ENCODE measurements at places on chromosomes 13 and 19.

- no peak for DNase-seq
These were observed 16.7 kb upstream of the GALP start for GRCh38 chr19:56159009-56159559.

GRCh38 chr13:25783076-25783475, 268.7 kb downstream of the SHISA2 start:
- DNase-seq: no peak

GRCh38 chr19:5692723-5693194, 2.7 kb downstream of the RPL36 start:
- no peak for DNase-seq

DNA sequence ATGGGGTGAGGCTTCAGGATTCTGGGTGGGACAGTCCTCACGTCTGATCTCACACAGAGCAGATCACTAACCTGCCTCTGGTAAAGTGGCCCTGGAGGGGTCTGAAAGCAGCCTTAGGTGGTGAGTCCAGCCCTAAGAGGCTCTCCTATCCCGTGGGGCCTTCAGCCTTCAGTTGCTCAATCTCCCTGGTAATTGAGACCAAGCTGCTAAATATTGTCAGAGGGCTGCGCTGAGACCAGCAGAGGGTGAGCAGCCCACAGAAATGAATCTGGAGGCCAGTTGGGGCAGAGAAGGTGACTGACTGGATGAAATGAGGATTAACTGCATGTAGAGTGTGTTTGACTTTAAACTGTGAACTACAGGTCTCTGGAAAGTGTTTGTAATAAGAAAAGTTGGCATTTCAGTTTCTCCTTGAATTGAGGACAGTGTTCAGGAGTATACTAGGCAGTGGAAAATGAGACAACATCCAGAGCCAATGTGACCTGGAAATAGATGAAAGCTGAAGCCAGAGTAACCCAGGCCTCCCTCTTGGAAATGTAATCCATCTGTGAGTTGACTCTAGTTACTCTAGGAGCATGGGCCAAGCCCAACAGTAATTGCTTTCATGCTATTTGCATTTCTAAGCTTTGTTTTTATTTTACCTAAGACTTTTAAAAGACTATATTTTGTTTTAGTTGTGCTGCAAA, 14.3 kb upstream of the HSPH1 start:
- DNase-seq: no peak

DNA sequence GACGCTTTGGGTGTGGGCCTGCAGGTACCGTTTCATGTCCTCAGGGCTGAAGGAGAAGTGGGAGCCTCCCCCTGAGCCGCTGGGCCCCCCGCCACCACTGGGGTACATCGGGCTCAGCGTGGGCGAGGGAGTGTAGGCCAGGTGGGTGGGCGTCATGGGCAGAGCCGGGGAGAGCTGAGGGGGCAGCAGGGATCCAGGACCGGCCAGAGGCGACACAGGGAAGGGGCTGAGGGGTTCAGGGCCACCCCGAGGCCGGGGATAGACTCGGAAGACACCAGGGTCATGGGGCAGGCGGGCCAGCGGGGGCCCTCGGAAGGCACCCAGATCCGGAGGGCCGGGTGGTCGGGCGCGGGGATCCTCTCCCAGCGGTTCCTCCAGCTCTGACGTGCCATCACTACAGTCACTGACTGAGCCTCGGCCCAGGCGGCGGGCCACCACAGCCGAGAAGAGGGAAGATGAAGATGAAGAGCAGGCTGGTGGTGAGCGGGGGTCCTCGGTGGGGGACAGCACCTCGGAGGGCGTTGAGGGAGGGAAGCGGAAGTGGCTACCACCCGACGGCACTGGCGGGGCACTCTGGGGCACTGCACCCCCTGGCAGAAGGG, 5.7 kb downstream of the ERF start:
- no peak for DNase-seq
